Epithelial cell of prostate (primary cell): ENCODE measurements at places on chromosomes 5 and 9.

DNA sequence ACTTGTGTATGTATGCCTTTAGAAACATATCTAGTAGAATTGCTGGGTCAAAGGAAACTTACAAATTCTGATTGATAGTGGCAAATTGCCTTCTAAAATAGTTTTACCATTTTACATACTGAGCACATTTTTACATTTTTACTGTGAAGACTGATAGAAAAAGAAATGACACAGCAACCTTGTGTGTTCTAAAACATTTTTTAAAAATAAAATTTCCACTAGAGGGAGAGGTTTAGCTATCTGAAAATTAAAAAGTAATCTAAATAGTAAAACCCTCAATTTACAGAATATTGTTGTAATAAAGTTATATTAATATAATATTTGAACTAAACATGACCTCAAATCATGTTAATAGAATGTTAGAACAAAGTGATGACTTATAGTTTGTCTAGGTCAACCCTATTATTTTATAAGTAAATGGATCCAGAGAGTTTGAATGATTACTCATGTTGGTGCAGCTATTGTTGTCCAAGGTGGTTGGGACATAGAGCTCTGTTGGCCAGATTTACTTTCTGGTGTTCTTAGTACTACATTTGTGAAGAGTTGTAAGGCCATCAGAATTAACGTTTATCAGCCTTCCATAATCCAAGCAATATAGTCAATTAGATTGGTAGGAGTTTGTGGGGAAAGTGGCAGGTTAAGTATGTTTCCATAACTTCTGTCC lies 17.2 kb downstream of the CENPP start:
- no peak for DNase-seq

- DNase-seq: no peak
These were observed 38.8 kb upstream of the SHB start for GRCh38 chr9:38107811-38108304.

DNA sequence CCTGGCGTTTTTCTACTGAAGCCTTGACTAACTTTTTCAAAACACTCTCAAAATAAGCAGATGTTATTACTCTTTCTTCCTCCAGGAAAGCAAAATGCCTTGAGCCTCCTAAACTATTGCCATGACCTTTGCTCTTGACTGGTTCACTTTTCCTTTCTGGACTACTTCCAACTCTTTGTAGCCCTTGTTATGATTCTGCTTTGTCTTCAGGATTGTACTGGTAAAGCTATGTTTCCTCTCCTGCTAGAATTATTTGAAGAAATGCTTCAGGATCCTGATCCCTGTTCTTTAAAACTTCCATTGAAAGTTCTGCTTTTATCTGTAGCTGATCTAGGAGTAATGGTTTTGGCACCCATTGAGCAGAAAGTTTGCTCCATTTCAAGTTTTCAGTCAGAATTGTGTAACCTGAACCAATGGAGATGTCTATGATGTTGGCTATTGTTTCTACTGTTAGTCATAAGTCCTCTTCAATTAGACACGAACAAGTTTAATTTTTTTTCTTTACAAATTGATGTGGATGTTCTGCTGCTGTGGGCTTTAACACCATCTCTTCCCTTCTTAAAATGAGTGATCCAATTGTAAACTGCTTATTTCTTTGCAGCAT lies 1356.4 kb downstream of the EFNA5 start:
- DNase-seq: no peak

GRCh38 chr5:90997082-90997481 lies 386.0 kb downstream of the ARRDC3 start:
- DNase-seq: no peak

DNA sequence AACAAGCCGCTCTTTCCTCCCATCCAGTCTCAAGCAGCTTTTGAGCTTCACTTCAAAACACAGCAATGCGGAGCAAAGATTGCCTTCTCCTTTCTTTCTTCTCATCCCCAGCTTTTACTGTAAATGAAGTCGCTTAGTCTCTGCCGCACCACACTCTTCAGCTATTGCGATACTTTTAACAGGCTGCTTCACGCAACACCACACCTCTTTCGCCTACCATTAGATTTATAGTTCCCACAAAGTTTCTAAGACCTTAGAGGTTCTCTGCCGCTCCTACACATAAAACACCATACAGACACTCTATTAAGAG lies 711 bp downstream of the PGGT1B start:
- no peak for DNase-seq

DNA sequence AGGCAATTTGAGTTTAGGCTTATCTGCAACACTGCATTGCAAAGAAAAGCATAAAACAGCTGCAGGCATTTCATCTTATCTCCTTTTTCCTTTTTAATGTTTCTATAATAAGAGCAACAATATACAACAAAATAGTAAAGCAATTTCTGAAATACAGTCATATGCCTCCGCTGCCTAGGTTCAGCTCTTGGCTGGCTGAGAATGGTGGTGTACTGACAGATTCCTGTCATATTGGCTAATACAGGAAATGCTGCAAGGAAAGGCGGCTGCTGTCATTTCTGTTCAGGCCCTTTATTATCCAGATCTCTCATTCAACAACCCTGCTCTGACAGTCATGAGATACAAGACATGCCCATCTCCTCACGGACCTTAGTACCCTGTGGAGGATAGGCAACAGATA lies 677.0 kb downstream of the TAF11L14 start:
- DNase-seq: no peak
